ENCODE measurements at places on chromosomes 3 and 15. TPM values are rescaled to one million over a fixed set of nuclear protein-coding genes. Genes with fewer than 3 reads are reported as not detected.

DNA sequence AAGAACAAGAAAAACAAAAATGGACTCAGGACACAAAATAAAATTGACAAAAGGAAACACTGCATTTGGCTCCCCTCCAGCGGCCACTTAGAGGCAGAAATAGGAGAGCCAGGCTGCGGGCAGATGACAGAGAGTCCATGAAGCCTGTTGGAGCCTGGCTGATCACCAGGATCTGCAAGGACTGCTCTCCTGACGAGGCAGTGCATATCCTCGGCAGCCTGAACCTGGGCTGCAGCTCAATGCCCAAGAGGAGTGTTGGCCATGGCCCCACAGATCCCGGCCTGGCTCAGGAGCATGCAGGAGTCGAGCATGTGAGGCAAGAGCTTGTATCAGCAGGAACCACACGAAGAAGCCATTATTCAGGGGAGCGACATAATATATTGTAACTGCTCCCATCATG lies 199.8 kb downstream of the STT3B start:
- DNase-seq, result no peak

DNA sequence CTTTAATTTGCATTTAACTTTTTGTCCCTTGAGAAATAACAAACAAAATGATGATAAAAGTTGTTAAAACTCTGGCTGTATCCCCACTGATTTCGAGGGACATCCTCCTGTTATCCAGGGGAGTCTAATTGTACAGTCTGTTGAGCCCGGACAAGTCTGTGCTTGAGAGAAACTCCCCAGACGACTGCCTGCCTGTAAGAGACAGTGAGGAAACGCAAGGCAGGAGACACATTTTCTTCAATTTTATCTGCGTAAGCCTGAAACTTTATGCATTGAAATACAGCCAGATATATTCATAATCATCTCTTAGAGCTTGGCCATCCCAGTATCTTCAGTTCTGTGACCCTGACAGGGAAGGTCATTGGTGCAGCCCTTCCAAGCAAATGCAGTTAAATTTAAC lies 97.7 kb downstream of the ROBO2 start:
- no peak for DNase-seq

GRCh38 chr3:1798711-1799405 lies 299.8 kb upstream of the CNTN4 start:
- peak; percentile 48 for DNase-seq

- no peak for DNase-seq
These were observed 206.3 kb downstream of the LSAMP start for GRCh38 chr3:116238846-116239565.

- DNase-seq, result peak; percentile 37
These were observed 82.2 kb upstream of the CTDSPL start for GRCh38 chr3:37779289-37780152.

GRCh38 chr15:40266828-40267304 lies 16.0 kb downstream of the ANKRD63 start:
- peak; percentile 89 for DNase-seq

GRCh38 chr3:184857099-184857498 lies 45.1 kb downstream of the VPS8 start:
- DNase-seq, result no peak

DNA sequence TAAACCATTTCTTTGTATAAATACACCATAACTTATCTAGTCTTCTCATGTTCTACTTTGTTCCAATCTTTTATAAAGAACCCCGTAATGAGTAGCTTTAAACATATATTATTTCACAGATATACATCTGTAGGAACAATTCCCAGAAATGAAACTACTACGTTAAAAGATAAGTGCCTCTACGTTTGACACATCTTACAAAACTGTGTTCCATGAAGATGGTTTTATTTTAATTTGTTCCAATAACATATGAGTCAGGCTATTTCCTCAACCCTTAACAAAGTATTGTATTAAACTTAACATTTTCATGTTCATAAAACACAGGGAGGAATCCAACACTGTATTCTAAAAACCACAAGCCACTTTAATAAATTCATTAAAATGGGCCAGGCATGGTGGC lies 52.9 kb downstream of the TRPM7 start:
- DNase-seq, result no peak

- no peak for DNase-seq
These were observed 25.4 kb downstream of the LINGO1 start for GRCh38 chr15:77607111-77607893.

DNA sequence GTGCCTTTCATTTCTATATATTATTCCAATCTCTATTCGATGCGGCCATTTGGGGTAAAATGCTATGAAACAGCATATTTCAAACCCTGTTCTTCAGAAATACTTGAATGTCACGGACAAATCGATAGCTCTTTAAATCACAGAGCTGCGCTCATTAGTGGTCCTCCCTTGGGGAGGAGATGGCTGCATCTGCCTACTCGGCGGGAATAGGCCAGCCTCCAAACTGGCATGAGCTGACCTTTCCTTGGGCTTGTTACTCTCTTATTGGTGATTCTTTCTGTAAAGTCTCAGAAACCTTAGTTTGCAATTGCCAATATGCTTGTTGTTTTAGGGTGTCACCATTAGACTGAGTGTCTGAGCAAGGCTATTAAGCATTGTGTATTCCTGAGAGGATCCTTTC lies 120.9 kb downstream of the BDH1 start:
- no peak for DNase-seq

DNA sequence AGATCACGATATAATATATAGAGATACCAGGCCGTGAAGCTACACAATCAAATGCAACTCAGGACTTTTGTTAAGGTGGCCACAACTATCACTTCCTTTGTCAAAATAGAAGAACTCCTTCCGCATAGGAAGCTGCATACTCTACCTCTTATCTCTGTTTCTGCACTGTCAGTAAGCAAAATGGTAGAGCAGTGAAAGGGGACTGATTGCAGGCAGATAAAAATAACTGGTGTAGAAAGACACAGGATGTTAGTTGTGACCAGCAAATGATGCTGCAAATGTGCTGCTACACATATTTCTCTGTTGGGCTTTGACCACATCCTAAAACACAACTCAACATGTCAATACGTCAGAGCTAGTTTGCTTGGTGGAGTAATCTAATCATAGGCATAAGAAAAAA lies 16.3 kb upstream of the TRAT1 start:
- DNase-seq, result no peak

GRCh38 chr3:37930495-37930894 lies 60.1 kb upstream of the VILL start:
- no peak for DNase-seq

- peak; percentile 89 for DNase-seq
These were observed 195.1 kb upstream of the ICE2 start for GRCh38 chr15:60673918-60674558.

DNA sequence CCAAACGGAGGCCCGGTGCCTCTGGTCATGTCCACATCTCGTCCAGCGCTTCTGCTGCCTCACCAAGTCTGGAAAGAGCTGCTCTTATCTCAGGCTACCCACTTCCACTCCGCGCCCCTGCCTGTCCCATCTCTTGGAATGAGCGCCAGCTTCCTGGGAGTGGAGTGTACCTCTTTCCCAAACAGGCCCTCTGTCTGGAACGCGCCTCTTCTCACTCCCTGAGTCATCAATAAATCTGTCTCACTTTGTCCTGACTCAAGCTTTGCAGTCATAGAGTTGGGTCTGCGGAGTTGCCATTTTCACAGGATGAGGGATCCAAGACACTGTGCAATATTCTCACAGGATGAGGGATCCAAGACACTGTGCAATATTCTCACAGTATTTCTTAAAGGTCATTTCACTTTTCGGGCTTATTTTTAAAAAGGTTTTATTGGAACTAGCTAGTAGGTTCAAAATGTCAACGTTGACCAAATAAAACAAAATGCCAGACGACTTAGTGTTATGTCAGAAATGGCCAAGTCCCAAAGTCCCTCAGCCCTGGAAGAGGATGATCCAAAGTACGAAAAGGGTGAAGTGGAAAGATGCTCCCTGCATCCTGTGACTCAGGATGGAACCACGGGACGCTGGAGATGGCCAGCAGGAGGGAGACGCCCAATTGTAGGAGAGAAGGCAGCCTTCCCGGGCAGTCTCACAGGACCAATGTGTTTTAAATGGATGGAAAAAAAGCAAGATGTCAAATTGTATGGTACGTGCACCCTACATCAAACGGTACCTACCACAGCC lies 81.1 kb downstream of the CHSY1 start:
- DNase-seq, result no peak

GRCh38 chr15:99402014-99402729 lies 150.9 kb downstream of the LRRC28 start:
- DNase-seq, result no peak

DNA sequence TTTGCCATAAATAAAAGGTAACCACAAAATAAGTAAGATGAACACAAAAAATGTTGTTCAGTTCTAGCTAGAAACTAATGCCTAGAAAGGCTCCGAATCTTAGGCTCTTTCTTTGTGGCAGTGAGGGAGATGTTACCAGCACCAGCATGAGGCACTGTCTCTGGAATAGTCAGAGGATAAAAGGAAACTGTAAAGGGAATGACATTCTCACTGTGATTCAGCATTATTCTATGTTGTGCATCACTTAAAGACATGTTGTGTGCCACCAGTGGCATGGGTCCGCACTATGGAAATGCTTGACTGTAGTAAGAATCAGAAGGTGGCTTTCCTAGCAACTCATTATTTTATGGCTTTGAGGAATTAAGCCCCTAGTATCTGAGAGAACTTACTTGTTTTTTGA lies 70.8 kb downstream of the SEC22A start:
- DNase-seq, result no peak

DNA sequence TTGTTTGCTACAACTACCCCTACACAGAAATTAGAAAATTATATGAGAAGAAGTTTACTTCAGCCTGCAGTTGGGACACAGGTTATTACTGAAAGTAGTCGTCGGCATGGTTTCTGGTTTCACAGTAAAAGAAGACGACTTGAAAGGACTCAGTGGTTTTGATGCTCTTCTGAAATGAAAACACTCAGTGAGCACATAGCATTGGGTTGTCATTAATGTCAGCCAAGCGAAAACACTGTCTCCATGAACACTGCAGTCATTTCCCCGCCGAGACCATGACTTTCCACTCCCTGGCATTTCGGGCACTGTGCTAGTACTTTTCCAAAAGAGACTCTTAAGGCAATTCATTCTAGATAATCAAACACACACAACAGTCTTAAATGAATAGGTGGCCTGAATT lies 69.2 kb upstream of the ICE2 start:
- no peak for DNase-seq

DNA sequence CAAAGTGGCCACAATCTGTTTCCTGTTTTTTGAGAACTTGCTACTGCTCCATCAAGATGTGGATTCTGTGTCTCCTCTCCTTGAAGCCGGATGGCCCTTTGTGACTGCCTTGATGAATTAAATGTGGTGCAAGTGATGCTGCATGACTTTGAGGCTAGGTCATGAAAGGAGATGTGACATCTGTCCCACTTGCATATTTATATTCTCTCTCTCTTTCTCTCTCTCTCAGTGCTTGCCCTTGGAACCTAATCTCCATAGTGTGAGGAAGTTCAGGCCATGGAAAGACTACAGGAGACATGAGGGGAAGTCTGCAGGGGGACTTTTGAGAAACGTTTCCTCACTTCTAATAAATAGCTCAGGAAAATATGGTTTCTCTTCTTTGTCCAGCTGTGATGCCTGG lies 50.0 kb upstream of the ADPGK start:
- DNase-seq, result no peak

- DNase-seq, result no peak
These were observed 3.2 kb downstream of the CPEB1 start for GRCh38 chr15:82643992-82644391.

DNA sequence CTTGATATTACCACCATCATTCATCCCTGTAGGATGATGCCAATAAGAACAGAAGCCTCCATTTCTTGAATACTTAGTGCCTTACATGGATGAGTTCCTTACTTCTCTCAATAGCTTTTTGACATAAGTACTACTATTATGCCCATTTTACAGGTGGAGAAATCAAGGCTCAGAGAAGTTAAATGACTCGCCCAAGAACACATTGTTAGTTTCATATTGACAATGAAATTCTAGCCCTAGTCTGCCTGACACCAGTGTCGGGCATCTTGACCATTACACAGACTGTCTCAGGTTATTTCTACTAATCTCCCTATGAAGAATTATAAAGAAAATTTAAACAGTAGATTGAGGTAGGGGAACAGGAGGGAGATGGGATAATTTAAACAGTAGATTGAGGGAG lies 52.5 kb upstream of the ARL8B start:
- DNase-seq, result no peak

GRCh38 chr15:62624547-62625378 lies 417.8 kb upstream of the TPM1 start:
- DNase-seq, result peak; percentile 60

DNA sequence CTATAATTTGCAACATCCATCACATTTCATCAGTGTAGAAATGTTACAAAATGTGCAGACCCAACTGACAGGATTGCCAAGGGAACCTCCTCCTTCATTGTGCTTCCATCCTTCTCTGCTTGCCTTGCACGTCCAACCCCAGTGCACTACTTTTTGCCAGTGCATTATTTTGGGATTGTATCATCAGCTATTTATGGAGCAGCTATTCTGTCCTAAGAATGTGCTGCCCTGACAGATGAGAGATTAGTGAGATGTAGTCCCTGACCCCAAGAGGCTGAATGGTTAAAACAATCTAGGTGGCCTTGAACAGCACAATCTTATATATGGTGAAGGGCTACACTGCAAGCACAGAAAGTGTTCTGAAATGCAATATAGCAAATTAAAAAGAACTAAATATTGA lies 935.8 kb downstream of the IGSF11 start:
- DNase-seq, result no peak

- DNase-seq, result peak; percentile 35
These were observed 79.7 kb upstream of the RASGRF1 start for GRCh38 chr15:79170256-79170664.

DNA sequence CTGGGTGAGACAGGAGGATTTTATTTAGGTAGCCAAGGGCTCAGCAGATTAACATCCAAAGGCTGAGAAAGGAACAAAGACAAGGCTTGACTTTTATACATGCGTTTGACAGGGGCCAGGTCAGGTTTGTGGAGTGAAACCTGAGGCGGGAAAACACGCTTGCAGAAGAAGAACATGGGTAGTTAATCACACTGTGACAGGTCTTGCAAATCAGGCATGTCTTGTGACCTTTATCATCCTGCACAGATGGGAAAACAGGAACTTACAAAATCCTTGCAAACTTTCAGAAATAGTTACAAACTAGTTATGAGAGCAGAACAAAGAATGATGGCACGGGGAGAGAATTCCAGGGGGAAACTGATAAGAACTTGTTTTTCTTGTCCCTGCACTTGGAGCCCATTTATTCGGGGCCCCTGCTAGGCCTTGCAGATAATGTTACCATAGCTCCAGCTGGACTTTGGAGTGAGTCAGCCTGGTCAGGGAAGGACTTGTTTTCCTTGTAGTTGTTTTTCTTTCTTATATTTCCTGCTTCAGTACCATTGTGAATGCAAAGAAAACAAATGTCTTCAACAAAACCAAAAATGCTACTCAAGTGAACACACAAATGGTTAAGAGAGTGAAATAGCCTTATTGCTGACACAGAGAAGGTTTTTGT lies 965.9 kb upstream of the ROBO1 start:
- peak; percentile 65 for DNase-seq

GRCh38 chr3:179766416-179767133 lies 113.7 kb downstream of the USP13 start:
- DNase-seq, result no peak

GHSR gene
- total RNA-seq, result not detected

CAND2 gene
- total RNA-seq, result 1.4 TPM

GREM1 gene
- total RNA-seq, result 68.4 TPM

HAUS2 gene
- 31.1 TPM for total RNA-seq

RAB8B gene
- 21.5 TPM for total RNA-seq

CADPS gene
- total RNA-seq, result 0.08 TPM

WWTR1 gene
- 50.4 TPM for total RNA-seq

ITIH1 gene
- total RNA-seq, result not detected

CCR5 gene
- not detected for total RNA-seq

CHRNA7 gene
- total RNA-seq, result 4.8 TPM

EEFSEC gene
- 12.6 TPM for total RNA-seq

FBXW12 gene
- total RNA-seq, result 0.46 TPM

ANP32A gene
- 50.9 TPM for total RNA-seq
